Kidney tubule cell (primary cell): ENCODE measurements at places on chromosomes 1 and 21.
A peak's percentile ranks its signal among the peaks of the same experiment; 100 is the strongest.

- DNase-seq, result peak; percentile 67
Observed at GRCh38 chr21:43645136-43645891, 14.0 kb downstream of the HSF2BP start.

- DNase-seq, result no peak
Observed at GRCh38 chr1:187961895-187962294, 1133.1 kb downstream of the PLA2G4A start.

DNA sequence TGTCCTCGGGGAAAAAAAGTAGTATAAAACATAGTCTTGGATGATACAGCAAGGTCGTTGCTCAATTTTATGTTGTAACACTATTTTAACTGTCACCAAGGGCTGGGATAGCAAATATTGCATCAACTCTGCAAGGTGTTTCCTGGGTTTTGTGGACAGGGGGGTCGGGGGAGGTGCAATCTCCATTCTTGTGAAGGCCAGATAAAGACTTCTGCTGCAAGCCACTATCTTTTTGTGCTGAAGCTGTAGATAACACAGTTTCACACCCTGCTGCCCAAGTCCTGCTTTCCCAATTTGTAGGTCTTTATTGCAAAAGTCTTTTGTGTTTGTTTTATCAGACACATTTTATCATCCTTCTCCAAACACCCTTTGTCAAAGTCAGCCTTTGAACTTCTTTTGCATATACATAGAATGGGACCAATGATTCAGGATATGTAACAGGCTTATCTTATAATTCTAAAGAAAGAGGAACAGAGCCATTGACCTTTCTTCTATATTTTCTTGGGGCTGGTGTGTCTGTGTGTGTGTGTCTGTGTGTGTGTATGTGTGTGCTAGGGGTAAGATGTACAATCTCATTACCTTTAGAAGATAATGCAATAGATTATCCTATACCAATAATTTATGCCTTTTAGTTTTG lies 140.6 kb downstream of the RUNX1 start:
- DNase-seq, result no peak

- DNase-seq, result peak; percentile 92
Observed at GRCh38 chr1:204523605-204524215, 7.5 kb downstream of the MDM4 start.

DNA sequence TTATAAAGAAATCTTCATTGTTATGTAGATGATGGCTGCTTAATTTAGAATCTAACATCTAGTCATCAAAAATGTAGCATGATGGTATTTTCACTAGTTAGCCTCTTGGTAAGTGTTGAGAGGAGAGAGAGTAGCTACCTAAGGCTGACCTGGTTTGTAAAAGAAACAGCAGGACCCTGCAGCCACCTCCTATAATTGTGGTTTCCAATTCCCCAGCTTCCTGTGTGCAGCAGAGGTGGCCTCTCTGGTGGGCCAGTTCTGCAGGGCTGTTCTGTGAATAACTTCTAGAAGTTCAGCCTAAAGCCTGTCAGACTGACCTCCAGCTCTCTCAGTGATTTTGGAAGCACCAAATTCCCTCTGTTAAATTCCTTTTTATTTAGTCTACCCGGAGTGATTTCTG lies 246.4 kb upstream of the LRRC7 start:
- no peak for DNase-seq

DNA sequence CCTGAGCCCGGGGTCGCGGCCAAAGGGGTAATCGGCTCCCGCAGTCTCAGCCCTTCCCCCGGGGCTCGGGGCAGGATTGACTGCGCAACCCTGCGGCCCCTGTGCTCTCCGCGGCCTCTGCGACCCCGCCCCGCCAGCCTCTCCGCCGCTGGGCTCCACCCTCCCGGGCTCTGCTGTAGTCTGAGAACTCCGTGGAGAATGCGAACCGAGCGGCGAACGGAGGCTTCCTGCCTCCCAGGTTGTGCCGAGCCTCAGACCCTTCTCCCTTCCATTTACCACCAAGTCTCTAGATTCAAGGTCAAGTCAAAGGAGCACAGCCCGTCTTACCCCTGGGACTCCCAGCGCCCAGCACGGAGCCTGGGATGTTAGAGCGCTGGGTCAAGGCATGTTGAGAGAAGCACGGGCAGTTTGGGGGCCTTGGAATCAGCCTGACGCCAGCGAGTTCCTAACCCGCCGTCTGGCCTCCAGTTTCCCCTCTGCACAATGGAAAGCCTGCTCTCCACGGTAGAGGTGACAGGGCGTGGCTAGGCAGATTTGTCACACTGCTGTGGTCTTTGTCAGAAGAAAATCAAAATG lies 3.0 kb downstream of the ATP2B4 start:
- peak; percentile 65 for DNase-seq

DNA sequence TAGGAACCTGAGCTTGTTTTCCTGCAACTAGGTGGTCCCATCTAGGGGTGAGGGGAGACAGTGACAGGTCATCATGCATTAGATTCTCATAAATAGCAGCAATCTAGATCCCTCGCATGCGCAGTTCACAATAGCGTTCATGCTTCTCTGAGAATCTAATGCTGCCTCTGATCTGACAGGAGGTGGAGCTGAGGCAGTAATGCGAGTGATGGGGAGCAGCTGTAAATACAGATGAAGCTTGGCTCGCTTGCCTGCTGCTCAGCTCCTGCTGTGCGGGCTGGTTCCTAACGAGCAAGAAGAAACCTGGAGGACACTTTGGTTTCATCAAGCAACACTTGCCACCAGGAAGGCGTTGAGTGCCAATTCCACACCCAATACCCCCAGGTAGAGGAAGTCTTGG lies 95.1 kb upstream of the OLIG2 start:
- no peak for DNase-seq

DNA sequence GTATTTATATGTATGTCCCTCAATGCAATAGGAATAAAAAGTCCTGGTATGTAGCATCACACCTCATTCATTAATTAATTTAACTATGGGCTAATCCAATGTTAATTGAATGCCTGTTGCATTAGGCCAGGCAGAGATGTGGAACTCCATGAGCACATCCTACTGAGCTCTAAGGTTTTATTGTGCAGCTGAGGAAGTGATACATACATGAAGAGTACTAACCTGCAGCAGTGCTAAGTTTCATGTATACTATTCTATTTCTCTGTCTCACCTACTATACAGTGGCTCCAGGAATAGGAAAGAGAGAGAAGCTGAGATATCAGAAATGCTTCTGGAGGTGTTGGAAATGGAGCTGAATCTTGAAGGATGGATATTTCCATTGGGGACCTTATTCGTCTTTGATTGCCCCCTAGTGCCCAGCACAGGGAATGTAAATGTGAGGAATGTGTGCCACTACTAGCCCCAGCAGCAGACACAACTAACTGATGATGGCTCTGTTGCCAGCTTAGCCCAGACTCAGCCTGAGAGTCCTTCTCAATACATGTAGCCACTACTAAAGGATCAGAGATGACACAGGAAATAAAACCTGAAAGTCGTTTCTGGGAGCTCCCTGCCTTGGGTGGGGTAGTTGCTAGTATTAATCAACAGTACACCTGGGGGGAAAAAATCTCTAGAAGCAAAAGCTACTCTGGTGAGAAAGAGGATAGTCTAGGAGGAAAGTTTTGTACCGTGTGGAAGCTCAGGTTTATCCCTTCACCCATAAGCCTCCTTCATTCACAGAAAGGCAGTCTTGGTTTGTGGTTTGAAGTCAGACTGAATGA lies 173.3 kb upstream of the FOXD3 start:
- DNase-seq, result peak; percentile 51

DNA sequence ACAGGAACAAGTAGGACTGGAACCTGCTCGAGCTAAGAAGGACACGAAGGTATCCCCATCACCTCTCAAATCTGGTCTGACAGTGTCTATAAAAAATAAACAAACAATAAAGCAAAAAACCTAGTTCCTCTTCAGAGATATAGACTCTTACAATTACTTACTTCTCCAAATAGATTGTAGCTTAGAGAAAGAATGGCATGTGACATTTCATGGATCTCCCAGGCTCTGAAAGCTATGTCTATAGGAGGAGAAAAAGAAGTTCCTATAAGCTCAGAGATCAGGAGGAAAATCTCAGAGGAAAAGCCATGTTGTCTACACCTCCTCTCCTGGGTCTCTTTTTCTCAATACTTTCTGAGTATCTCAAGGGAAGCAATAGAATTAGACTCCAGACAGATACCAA lies 12.3 kb upstream of the OR10J5 start:
- no peak for DNase-seq

GRCh38 chr1:184806296-184806721 lies 51.7 kb upstream of the EDEM3 start:
- no peak for DNase-seq

- peak; percentile 86 for DNase-seq
Observed at GRCh38 chr1:178344513-178345091, 152.2 kb downstream of the CLEC20A start.

DNA sequence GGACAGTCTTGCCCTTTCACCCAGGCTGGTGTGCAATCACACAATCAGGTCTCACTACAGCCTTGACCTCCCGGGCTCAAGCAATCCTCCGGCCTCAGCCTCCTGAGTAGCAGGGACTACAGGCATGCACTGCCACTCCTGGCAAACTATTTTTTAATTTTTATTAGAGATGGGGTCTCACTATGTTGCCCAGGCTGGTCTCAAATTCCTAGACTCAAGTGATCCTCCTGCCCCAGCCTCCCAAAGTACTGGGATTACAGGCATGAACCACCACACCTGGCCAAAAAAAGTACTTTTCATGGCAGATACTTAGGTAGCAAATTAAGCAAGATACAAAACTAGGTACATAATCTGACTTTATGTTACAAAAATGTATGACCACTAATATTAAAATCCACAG lies 8.3 kb downstream of the EIF4G3 start:
- DNase-seq, result no peak

DNA sequence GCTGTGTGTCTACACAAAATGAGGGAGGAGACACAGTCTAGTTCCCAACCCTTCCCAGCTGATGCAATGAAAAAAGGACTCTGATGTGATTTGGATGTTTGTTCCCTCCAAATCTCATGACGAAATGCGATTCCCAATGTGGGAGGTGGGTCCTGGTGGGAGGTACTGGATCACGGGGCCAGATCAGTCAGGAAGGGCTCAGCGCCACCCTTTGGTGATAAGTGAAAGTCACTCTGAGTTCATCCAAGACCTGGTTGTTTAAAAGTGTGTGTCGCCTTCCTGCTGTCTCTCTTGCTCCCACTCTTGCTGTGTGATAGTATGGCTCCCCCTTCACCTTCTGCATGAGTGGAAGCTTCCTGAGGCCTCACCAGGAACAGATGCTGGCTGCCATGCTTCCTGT lies 63.2 kb downstream of the GNG4 start:
- DNase-seq, result no peak

DNA sequence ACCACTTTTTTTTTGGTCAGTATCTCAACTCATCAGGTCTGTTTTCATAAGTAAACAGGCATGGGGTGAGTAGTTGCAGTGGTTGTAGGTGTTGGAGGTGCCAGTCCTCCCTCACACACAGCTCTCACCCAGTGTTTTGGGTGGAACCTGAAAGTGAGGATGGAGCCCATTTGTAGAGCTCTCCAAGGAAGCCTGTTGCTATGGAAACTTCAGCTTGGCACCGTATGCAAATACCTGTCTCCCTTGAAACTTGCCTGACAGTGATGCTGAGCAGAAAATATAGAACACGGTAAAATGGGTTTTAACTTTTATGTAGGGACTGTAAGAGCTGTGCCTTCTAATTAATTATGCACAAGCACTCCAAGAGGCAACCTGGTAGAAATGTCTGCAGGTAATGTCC lies 214.1 kb downstream of the AJAP1 start:
- DNase-seq, result no peak

GRCh38 chr1:28684937-28685336 lies 16.4 kb downstream of the GMEB1 start:
- no peak for DNase-seq

GRCh38 chr1:151828921-151829320 lies 2.7 kb downstream of the RORC start:
- DNase-seq, result peak; percentile 42

DNA sequence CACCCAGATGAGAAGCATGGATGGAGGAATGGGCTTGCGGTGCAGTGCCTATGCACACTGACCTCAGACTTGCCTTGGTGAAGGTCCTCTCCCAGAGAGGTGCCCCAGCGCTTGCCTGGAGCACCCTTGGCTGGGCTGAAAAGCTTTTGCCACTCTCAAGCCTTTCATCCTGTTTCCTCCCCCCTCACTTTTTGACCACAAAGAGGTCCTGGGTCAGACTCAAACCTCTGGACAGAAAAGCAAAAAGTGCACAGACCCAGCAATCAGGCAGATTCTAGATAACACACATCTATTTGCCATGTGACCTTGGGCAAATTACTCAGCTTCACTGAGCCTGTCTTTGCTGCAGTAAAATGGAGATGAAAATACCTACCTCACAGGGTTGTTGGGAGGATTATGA lies 7.3 kb downstream of the TMEM35B start:
- no peak for DNase-seq

DNA sequence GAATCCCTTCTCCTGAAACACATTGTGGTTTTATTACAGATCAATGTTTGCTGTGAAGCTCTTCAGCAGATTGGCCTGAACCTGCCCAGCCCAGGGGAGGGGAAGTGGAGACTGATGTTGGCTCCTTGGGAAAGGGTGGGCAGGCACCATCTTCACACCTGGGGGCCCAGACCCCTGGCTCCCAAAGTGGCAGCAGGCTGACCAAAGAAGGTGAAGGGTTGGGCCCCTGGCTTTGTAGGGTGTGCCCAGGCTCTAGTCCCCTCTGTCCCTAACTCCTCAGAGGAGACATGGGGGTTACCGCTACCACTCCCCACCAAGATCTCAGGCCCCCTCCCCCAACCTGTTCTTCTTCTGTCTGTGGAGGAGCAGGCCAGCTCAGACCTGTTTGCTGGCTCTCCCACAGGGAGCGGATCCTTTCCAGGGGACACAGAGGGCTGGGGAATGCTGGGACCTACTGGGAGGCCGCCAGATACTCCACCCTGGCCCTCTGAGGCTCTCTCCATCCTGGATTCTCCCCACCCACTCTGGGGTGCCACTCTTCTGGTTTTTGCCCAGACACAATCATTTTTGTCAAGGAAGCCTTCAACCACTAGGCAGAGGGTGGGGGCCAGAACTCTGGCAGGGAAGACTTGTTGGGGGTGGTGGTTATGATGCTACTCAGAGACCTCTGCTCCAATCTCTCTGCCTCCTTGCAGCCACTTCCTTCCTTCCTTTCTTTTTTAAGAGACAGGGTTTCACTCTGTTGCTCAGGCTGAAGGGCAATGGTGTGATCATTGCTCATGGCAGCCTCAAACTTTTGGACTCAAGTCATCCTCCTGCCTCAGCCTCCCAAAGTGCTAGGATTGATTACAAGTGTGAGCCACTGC lies 5.0 kb upstream of the EFNA3 start:
- DNase-seq, result no peak
